ENCODE measurements at places on chromosomes 3 and 15.

DNA sequence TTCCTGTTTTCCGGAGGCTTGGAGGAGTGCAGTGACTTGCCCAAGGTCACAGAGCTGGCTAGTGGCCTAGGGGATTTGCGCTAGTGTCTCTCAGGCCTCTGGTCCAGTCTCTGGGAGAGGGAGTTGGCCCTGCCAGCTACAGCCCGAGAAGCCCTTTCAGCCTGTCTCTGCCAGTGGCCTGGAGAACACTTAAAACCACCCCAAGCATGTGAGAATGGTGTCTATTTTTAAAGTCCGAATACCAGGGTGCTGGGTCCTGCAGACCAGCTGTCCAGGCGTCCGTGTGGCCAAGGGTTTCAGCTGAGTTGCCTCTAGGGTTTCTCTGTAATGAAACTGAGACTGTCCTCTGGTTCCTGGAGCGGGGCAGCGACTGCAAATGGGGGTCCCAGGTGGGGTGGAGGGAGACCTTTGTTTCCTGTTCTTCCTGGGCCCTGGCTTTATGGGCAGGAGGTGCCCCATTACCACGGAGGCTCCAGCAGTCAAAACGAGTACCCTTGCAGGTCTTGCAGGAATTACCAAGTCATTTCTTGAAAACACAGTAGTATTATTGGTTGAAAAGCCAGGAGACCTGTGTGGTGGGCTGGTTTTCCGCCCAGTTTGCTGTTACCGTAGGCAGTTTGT, 2.2 kb downstream of the CAND2 start:
- no peak for DNase-seq

GRCh38 chr15:101617390-101617965, 34.7 kb downstream of the TM2D3 start:
- no peak for DNase-seq

- no peak for DNase-seq
Observed at GRCh38 chr3:36906504-36907149, 38.2 kb downstream of the TRANK1 start.

DNA sequence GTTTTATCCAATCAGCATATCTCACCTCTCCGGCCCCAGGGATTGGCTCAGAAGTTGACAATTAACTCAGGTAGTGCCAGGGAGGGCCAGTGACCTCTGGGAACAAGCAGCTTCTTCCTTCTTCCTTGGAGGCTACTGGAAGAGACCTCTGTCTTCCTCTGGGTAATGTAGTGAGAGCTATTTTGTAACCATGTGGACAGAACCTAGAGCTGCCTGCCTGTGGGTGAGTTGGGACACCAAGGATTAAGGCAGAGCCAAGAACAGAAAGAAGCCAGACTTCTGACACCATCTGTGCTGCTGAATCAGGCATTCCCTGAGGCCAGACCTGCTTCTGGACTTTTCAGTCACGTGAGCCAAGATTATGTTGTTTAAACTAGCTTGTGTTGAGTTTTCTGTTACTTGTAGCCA, 5.9 kb upstream of the NDUFAF1 start:
- no peak for DNase-seq

DNA sequence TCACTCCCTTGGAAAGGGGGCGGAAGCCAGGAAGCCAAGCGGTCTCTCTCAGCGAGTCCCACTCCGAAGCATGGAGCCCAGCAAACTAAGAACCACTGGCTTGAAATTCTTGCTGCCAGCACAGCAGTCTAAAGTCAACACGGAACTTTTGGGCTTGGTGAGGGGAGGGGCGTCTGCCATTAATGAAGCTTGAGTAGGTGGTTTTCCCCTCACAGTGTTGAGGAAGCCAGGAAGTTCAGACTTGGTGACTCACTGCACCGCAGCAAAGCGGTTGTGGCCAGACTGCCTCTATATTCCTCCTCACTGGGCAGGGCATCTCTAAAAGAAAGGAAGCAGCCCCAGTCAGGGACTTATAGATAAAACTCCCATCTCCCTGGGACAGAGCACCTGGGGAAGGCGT, 665.4 kb upstream of the CBLB start:
- DNase-seq, result no peak

- no peak for DNase-seq
Observed at GRCh38 chr3:17915341-17915740, 172.9 kb upstream of the TBC1D5 start.
